WTC11 (cell line): ENCODE measurements at places on chromosomes 12 and 14. TPM values are rescaled to one million over a fixed set of nuclear protein-coding genes. Genes with fewer than 3 reads are reported as not detected.

Gene TAS2R13
- 0.37 to 0.62 TPM (median 0.37 TPM) in 3 replicates for total RNA-seq

Gene KCNJ8
- total RNA-seq: 1.1 to 1.9 TPM (median 1.4 TPM) in 3 replicates

Gene KIF26A
- total RNA-seq: 36.4 to 53.4 TPM (median 39.5 TPM) in 3 replicates

Gene TMEM179
- 2.4 to 3.9 TPM (median 3.6 TPM) in 3 replicates for total RNA-seq

Gene ASPG
- total RNA-seq: 3.4 to 3.8 TPM (median 3.5 TPM) in 3 replicates

Gene ANO2
- total RNA-seq: 2.8 to 4.0 TPM (median 3.1 TPM) in 3 replicates

Gene PTCSC3
- total RNA-seq: not detected in 3 replicates

Gene NACA
- 987 to 1,052 TPM (median 1,025 TPM) in 3 replicates for total RNA-seq

Gene POTEG
- total RNA-seq: not detected in 3 replicates

Gene MANSC4
- not detected in 3 replicates for total RNA-seq

Gene SPTB
- 2.5 to 3.2 TPM (median 2.8 TPM) in 3 replicates for total RNA-seq

Gene SCN8A
- total RNA-seq: 13.2 to 14.4 TPM (median 13.2 TPM) in 3 replicates

Gene CRACR2A
- total RNA-seq: 2.4 to 2.6 TPM (median 2.5 TPM) in 3 replicates

DNA sequence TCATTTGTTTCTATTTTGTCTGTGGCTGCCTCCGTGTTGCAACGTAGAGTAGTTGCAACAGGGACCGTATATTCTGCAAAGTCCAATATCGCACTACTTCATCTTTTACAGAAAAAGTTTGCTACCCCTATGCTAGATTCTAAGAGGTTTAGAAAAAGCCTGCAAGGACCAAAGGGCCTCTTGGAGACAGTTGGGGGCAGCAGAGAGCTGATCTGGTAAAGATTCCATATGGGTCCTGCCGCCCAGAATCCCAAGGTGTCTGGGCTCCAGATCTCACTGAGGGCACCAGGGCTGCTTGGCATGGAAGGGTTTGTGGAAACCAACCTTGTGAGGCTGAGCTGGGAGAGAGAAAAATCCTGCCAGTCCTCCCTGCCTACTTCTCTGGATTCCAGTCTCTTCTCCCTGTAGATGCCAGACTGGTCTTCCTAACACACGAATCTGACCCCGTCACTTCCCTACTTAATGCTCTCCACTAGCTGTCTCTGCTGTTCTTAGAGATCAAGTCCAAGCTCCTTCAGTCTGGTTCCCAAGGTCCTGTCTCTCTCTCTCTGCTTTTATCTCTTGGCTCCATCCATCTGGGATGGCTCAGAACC, 74.6 kb downstream of the GLRX5 start:
- no peaks in the 10 kb centered on the region for H3K36me3 ChIP-seq

GRCh38 chr14:55122440-55122986, 6.5 kb upstream of the LGALS3 start:
- no peak overlapping the region for H3K4me3 ChIP-seq
- H3K27ac ChIP-seq: no peak overlapping the region
- DNase-seq: no peak
- peaks cover 5% of the 10 kb centered on the region for H3K4me1 ChIP-seq

- no peaks in the 10 kb centered on the region for H3K27me3 ChIP-seq
- no peak overlapping the region for H3K4me3 ChIP-seq
- no peak overlapping the region for H3K27ac ChIP-seq
- no peaks in the 10 kb centered on the region for H3K4me1 ChIP-seq
- DNase-seq: no peak
- peaks cover 13% of the 10 kb centered on the region for H3K36me3 ChIP-seq
These were observed 1330.1 kb upstream of the USP15 start for GRCh38 chr12:60930151-60930550.

DNA sequence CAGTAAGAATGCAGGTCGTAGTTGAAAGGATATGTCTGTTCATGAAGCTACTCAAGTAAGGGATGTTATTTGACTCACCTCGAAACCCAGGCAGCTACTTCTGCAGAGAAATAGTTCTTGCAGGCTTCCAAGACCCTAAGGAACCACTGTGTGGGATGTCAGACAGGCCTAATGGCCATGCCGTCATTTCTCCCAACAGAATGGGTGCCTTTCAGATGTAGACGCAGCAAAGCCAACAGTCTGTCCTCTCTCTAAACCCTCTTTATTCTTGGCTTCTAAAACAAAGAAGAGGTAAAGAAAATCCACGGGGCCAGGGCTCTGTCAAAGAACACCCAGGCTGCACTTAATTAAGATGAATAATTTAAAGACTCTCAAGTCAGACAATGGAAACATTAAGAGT, 19.0 kb upstream of the ACTN1 start:
- H3K27me3 ChIP-seq: peaks cover 4% of the 10 kb centered on the region
- no peak overlapping the region; the same call in 1 of the 2 replicates for H3K27ac ChIP-seq
- no peak overlapping the region for H3K4me3 ChIP-seq
- peaks cover 10% of the 10 kb centered on the region for H3K4me1 ChIP-seq
- no peaks in the 10 kb centered on the region for H3K36me3 ChIP-seq

GRCh38 chr12:109963743-109964429, 32.3 kb downstream of the GIT2 start:
- no peak overlapping the region for H3K4me3 ChIP-seq
- H3K27me3 ChIP-seq: no peaks in the 10 kb centered on the region
- no peak overlapping the region for H3K27ac ChIP-seq
- no peaks in the 10 kb centered on the region for H3K4me1 ChIP-seq
- H3K36me3 ChIP-seq: peaks cover 20% of the 10 kb centered on the region
- no peak for DNase-seq

DNA sequence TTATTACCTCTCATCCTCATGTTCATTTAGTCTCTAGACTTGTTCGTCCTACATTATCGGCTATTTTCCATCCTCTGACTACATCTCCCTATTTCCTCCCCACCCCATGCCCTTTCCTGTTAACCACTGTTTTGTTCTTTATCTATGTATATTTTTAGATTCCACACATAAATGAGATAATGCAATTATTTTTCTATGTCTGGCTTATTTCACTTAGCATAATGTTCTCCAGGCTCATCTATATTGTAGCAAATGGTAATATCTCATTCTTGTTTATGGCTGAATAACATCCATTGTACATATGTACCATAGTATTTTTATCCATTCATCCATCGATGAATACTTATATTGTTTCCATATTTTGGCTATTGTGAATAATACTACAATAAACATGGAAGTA, 84.6 kb upstream of the PTPRR start:
- no peaks in the 10 kb centered on the region for H3K27me3 ChIP-seq
- H3K4me1 ChIP-seq: 0 out of 2 replicates have a peak, but pooled peaks cover 3% of the 10 kb centered on the region
- no peak for DNase-seq
- no peak overlapping the region for H3K27ac ChIP-seq

DNA sequence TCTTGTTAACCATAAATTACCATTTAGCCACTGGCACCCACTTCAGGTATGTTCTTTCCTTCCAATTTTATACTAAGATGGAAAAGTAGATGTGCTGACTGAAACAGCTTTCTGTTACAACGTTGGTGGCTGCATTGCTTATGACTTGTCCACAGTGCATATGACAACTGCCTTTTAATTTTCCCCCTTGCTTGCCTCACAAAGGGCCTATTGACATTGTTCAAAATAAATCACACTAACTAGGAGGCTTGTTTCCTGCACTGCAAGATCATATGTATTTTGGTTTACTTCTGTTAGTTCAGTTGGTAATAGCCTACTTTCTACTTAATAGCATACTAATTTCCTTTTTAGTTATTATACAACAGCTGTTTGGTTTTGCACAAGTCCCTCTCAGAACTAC, 55.4 kb downstream of the SCAF11 start:
- no peak for DNase-seq
- H3K4me3 ChIP-seq: no peak overlapping the region
- no peaks in the 10 kb centered on the region for H3K27me3 ChIP-seq
- peaks cover 6% of the 10 kb centered on the region; the same call in 1 of the 2 replicates for H3K4me1 ChIP-seq
- H3K27ac ChIP-seq: no peak overlapping the region
- H3K36me3 ChIP-seq: peaks cover 8% of the 10 kb centered on the region

DNA sequence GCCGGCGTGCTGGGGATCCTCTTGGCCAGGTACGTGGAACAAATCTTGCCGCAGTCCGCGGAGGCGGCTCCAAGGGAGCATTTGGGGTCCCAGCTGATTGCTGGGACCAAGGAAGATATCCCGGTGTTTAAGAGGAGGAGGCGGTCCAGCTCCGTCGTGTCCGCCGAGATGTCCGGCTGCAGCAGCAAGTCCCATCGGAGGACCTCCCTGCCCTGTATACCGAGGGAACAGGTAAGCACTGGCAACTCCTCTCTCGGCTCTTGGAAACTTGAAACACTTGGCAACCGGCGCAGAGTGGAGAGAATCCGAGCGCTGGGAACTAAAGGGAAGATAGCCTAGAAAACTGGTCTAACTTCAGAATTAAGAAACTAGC, 1.7 kb downstream of the PDE3A start:
- H3K27ac ChIP-seq: no peak overlapping the region; the same call in 1 of the 2 replicates
- DNase-seq: peak; percentile 47
- H3K4me3 ChIP-seq: peak overlapping the region; percentile 95
- peaks cover 21% of the 10 kb centered on the region for H3K4me1 ChIP-seq
- no peaks in the 10 kb centered on the region for H3K36me3 ChIP-seq

DNA sequence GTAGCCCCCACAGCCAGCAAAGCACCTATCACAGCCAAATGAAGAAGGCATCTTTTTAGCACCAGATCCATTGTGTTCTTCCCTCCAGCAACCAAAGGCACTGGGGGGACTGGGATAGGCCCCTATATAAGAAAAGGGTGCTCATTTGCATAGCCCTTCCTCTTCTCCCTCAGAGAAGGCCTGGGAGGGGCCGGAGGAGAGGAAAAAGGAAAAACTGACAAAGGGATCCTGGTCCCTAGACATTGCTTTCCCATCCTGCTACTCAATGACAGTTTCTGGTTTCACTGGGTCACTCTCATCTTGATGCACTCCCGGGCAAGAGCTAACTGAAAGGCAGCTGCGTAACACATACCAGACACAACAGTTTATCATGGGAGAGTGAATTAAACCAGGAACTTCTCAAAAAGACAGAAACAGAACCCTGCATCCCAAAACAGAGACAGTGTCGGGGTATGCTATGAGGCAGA, at the start of gene PMEL:
Gene PMEL, minus strand, starts transcription at position 102 of the 467 bp plus-strand sequence. Its CDS starts 31 bp downstream, at position 71.
- H3K36me3 ChIP-seq: peaks cover 11% of the 10 kb centered on the region
- H3K27ac ChIP-seq: peak within 1 kb of the TSS; percentile 99
- H3K27me3 ChIP-seq: no peaks in the 10 kb centered on the region
- H3K4me3 ChIP-seq: peak within 1 kb of the TSS; percentile 99
- peaks cover 26% of the 10 kb centered on the region for H3K4me1 ChIP-seq
- DNase-seq: peak; percentile 48

DNA sequence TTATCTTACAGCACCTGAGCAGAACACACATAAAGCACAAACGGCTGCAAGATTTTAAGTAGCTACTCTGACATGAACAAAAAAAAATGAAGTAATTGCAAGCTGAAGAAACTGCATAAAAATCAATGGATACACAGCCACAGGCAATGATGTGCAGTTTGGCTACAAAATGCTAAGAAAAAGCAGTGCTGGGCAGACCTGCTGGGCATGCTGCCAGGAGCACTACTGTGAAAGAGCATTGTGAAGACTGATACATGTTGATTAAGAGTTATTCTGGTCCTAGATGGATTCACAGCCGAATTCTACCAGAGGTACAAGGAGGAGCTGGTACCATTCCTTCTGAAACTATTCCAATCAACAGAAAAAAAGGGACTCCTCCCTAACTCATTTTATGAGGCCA, 20.1 kb upstream of the RTN1 start:
- DNase-seq: no peak
- H3K36me3 ChIP-seq: no peaks in the 10 kb centered on the region
- H3K4me3 ChIP-seq: no peak overlapping the region
- peaks cover 3% of the 10 kb centered on the region; the same call in 1 of the 2 replicates for H3K27me3 ChIP-seq
- no peaks in the 10 kb centered on the region for H3K4me1 ChIP-seq

DNA sequence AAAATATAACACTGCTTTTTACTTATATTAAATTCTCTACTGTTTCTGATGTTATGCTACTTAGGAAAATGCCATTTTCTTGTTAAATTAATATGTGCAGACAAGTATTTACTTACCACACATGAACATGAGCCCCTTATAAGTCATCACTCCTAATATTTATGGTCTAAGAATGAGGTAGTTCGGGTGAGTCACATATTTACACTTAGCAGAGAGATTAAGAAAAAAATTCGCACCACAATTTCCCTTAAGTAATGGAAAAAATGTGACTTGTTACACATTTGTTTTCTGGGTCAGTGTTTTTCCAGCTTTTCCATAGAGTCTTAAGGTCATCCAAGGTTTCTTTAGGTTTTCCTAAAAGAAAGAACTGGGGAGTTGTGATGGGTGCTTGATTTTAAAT, 68.3 kb downstream of the RERG start:
- H3K4me1 ChIP-seq: no peaks in the 10 kb centered on the region
- no peaks in the 10 kb centered on the region for H3K27me3 ChIP-seq
- no peak for DNase-seq
- no peak overlapping the region for H3K4me3 ChIP-seq
- no peaks in the 10 kb centered on the region for H3K36me3 ChIP-seq

DNA sequence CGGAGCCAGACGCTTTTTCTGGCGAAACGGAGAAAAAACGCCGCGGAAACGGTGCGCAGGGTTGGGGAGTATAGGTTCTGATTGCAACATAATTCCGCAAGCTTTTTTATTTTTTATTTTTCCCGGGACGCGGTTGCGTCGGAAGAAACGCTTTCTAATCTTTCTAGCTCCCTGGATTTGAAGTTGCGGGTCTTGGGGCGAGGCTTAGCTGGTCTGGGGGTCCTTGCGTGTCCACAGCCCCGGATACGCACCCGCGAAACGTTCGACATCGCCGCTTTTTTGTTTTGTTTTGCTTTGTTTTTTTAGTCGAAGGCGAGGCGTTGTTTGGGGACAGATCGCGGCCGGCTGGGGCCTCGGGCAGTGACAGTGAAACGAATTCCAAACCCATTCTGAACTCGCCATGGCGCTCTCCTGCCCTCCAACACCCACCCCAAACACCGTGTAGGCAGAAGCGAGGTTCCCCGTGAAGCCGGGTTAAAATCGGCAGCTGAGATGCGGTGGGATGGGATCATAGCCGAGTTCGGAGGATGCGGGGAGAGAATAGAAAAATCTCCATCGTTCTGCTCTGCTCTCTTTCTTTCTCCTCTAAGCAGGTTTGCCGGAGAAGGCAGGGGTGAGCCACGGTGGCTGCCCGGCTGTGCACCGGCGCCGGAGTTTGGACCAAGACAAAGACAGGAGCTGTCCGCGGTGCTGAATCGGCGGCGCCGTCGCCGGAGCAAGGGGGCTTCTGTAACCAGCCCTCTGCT, 8.1 kb upstream of the LHX5 start:
- H3K4me1 ChIP-seq: peaks cover 74% of the 10 kb centered on the region
- H3K27ac ChIP-seq: no peak overlapping the region
- H3K4me3 ChIP-seq: peak overlapping the region; percentile 76
- no peaks in the 10 kb centered on the region for H3K36me3 ChIP-seq
- peaks cover 93% of the 10 kb centered on the region for H3K27me3 ChIP-seq

- H3K4me3 ChIP-seq: no peak overlapping the region
- H3K27ac ChIP-seq: no peak overlapping the region
- H3K27me3 ChIP-seq: no peaks in the 10 kb centered on the region
- H3K36me3 ChIP-seq: no peaks in the 10 kb centered on the region
These were observed 23.1 kb downstream of the ASB2 start for GRCh38 chr14:93953263-93953662.

- no peak for DNase-seq
- no peaks in the 10 kb centered on the region; the same call in 1 of the 2 replicates for H3K27me3 ChIP-seq
- H3K4me1 ChIP-seq: peaks cover 4% of the 10 kb centered on the region; the same call in 1 of the 2 replicates
- H3K27ac ChIP-seq: no peak overlapping the region
- H3K36me3 ChIP-seq: no peaks in the 10 kb centered on the region
- no peak overlapping the region for H3K4me3 ChIP-seq
These were observed 128.4 kb upstream of the NCOR2 start for GRCh38 chr12:124695861-124696260.
